Suppressor macrophage treated with lipopolysaccharide for 4 hours (primary cell): ENCODE measurements at places on chromosomes 6 and 20.

DNA sequence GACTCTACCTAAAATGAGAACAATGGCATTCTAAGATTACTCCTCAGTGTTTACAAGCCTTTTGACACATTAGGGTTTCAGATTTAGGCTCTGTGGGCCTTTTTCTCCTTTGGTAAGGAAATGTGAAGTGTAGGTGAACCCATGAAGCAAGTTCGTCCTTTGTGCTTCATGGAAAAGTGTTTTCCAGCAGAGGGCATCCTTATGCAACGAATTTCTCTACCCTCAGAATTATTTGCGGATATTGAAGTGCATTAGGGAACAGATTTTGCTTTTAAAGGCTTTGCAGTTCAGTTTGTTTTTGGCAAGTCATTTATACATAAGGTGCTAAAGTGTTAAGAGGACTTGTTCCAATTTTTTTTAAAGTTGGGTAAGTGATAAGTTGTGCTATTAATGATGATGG is 55.7 kb upstream of the FERMT1 start:
- no peak for DNase-seq

GRCh38 chr20:59324521-59325141 is 24.2 kb downstream of the EDN3 start:
- no peak for DNase-seq

- no peak for DNase-seq
Measured at GRCh38 chr6:65799389-65799788, 92.4 kb upstream of the EYS start.

- DNase-seq = no peak
Measured at GRCh38 chr6:37451441-37452193, 18.6 kb downstream of the CMTR1 start.

DNA sequence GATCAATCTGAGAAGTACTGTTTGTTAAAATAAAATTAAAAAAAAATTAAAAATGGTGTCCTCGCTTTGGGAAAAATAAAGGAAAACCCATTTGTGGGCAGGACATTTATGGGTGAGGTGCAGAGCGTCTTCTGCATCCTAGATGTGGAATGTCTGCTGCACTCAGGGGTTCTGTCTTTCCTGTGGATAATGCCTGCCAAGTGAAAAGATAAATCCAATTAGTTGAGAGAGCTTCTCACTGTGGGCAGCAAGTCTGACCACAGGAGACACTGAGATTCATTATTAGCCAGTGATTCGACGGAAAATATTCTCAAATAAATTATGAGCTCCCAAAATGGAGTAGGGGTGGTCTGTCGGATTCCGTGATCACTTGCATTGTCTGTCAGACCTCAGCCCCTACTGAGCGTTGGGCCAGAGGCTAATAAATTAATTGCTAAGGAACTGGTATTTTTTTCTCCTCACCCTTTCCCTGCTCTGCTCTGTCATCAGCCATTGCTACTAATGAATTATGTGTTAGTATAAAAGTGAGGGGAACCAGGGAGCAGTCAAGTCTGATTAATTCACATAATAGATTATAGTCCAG is 10.0 kb downstream of the GMPR start:
- DNase-seq = no peak

DNA sequence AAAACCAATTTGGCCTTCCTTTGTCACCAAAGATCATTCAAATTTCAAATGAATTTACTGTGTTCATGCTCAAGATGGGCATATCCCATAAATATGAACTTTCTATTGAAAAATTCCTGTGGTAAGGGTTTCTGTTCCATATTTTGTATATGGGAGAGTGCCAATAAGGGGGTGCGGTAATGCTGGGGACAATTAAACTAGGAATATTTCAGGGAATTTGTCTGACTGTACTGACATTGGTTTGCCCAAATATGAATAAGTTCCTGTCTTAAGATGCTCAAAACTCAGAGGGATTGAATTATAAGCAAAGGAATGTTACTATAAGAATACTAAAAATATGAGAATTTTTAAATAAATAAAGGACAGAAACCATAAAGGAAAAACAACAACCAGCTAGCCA is 553.0 kb upstream of the MARCKS start:
- no peak for DNase-seq

GRCh38 chr20:32445539-32446273 is 87.6 kb downstream of the ASXL1 start:
- DNase-seq = no peak

- DNase-seq = peak; percentile 70
Measured at GRCh38 chr6:55069132-55069781, 105.1 kb upstream of the HCRTR2 start.

- DNase-seq = peak; percentile 38
Measured at GRCh38 chr6:30113841-30114240, 951 bp upstream of the TRIM31 start.

DNA sequence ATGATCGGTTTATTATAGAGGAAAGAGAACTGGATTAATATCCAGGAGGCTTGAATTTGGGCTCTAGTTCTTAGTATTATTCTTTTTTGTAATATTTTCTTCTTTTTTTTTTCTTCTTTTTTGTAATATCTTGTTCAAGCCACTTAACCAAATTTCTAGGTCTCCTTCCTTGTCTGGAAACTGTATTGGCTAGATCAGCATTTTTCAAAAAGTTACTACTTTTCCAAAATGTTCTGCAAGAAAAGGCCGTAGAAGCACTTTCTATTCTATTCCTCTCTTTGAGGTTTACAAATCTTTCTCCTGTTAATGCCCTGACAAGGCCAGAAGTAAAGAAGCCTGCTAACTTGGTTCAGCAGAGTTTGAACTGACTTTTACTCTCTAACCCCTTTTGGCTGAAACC is 12.0 kb downstream of the BMP6 start:
- DNase-seq = no peak

DNA sequence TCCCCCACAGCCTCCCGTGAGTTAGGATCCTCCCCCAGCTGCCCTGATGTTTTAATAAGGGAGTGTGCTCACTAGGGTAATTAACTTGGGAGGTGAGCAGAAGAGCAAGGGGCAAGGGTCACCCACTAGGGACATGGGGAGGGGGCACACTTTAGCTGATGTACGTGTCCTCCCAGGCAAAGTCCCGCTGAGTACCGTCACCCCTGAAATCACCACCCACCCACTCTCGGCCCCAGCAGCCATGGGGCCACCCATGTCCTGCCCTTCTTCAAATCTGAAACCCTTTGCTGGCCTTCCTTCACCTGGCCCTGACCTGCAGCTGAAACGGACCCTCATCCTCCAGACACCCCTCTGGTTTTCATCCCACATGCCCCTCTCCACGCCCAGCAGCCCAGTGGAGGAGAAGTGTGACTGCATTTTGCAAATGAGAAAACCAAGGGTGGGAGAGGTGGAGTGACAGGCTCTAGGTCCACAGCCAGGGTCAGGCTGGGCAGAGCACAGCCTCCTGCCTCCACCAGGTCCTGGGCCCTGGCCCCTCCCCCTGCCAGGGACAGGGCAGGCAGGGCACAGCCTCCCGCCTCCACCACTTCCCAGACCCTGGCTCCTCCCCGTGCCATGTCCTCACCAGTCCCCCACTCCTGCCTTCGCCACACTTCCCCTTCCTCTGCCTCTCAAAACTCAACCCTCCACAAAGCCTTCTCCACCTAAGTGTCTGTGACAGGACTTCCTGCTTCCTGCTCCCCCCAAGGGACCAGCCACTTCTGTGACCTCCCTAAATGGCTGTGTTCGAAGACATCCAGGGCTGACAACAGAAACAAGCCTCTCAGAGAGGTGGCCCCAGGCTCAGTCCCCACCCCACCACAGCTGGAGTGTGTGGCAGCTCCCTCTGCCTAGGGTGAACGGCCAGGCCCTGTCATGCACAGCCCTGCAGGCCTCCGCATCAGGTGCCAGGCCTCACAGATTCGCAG is 15.1 kb downstream of the ACSS1 start:
- DNase-seq = peak; percentile 49

DNA sequence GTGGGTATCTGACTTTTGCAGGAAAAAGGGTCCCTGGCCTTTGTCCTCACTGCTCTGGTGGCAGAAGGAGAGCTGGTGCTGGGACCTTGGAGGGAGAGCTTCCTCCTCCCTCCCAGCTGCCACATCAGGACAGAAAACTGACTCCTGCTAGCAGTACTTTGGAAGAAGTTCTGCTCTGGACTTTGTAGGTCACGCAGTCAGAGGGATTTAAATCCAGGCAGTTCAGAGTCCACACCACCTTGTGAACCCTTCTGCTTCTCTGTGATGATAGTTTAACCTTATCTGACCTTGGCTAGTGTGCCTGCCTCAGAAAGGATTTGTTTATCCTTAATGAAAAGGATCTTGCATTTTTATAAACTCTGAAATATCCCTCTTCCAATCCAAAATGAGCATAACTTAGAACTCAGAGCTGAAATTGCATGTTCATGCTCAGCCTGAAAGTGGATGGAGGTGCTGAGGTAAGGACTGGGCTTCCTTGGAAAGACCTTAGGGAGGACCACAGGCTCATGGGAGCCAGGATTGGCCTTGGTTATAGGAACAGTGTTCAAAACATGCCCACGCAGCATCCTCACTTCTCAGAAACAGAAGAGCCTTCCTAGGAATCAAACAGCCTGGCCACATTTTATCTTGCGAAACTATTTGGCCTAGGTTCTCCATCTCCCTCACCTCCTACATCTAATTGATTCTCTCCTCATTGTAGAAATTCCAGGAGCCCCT is 123.9 kb upstream of the SASH1 start:
- no peak for DNase-seq

DNA sequence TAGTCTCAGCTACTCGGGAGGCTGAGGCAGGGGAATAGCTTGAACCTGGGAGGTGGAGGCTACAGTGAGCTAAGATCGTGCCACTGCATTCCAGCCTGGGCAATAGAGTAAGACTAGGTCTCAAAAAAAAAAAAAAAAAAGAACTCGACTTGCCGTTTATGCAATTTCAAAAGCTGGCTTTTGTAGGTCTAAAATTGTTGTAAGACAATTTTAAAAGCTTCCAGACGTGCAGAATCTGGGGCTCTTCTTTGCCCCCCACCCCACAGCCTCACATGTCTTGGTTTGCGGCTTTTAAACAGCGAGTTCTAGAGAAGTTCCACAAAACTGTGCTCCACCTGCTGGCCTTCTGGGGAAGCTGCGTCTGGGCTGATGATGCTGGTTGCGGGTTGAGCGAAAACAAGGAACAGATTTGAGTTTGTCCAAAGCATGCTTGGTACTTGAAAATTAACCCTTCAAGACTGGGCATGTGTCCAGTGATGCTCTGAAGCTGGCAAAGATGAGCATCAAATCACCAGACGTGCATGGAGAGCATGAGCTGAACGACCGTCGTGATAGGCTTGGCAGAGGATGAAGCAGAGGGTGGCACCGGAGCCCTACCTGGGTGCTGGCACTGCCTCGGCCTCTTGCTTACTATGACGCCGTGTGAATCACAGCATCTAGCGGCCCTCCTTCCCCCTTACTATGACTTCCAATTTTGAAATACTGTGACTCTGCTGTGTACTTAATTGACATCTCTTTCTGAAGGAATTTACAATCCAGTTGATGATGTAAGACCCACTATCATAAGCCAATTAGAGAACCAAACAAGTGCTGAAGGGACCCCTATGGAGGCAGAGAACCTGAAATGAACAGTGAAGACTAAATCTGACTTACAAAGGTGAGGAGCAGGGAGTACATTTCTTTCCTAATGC is 171.4 kb downstream of the GMPR start:
- DNase-seq = peak; percentile 76

DNA sequence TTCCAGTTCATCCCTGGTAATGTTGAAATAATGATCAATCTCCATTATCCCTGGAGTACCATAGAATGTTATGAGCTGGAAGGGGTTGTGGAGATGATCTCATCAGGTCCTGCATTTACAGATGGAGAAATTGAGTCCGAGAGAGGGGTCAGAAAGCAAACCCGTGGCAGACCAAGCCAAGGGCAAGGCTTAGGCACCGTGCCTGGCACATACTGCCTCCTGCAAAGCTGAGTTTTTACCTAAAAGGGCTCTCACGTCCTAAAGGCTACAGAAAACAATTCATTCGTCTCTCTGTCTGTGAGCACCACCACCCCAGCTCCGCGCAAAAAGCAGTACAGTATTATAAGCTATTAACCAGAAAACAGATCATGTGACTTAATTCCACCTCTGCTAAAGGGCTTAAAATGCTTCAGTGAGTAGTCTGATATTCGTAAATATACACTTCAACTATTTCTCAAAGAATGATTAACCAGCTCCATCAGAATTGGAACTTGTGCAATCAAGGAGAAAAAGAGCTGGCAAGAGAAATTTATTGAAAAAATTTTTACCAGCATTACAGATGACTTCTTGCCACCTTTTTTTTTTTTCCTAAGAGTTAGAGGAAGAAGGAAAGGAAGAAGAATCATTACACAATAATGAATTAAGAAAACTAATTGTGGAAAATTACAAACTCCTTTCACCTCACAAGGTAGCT is 3.4 kb upstream of the PARD6B start:
- DNase-seq = no peak

GRCh38 chr6:30719356-30719755 is 796 bp upstream of the TUBB start:
- no peak for DNase-seq

GRCh38 chr20:34983995-34984735 is 28.5 kb downstream of the MYH7B start:
- DNase-seq = no peak

GRCh38 chr20:57393321-57394120 is 2.3 kb downstream of the RBM38 start:
- no peak for DNase-seq

DNA sequence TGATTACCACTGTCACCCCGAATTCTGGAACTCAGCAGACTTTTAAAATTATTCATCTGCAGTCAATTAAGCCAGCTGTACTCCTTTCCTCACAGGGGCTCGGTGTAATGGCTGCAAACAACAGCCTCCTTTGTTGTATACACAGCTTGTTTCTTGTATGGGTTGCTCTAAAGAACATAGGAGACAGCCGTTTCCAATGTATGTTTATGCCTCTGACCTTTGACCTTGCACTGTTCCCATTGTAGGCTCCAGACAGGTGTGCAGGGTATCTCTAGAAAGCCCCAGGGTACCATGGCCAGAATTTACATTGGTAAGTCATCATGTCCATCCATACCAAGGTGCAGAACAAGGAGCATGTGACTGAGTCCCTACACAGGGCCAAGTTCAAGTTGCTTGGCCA is 11.5 kb upstream of the TENT5A start:
- DNase-seq = no peak

- DNase-seq = peak; percentile 1
Measured at GRCh38 chr6:138278326-138278725, 60.0 kb upstream of the PBOV1 start.

DNA sequence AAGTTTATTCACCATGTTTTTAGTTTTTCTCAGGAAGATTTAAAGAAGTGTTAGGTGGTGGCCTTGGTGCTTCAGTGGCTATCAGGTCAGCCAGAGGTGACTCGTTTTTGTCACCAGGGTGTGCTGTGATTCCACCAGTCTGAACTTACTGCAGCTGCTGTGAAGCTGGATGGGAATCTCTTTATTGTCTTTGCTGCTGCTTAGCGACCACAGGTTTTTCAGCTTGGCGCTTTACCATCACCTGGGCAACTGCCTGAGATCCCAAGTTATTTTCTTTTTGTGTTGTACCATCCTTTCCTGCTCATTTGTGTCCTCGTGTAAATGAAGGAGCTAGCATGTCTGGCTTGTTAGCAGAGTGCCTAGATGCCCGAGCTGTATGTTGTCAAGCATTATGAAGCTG is 146.9 kb downstream of the MACROD2 start:
- DNase-seq = no peak

GRCh38 chr6:45072016-45072415 is 256.1 kb upstream of the RUNX2 start:
- peak; percentile 26 for DNase-seq
